Stimulated activated CD8-positive, alpha-beta memory T cell treated with anti-CD3 and anti-CD28 coated beads, Interleukin-4, amount 100 ng/mL, for 4 hours (primary cell): ENCODE measurements at places on chromosomes 2 and 18.

GRCh38 chr2:141021109-141021508 is 1109.7 kb downstream of the LRP1B start:
- DNase-seq: no peak

DNA sequence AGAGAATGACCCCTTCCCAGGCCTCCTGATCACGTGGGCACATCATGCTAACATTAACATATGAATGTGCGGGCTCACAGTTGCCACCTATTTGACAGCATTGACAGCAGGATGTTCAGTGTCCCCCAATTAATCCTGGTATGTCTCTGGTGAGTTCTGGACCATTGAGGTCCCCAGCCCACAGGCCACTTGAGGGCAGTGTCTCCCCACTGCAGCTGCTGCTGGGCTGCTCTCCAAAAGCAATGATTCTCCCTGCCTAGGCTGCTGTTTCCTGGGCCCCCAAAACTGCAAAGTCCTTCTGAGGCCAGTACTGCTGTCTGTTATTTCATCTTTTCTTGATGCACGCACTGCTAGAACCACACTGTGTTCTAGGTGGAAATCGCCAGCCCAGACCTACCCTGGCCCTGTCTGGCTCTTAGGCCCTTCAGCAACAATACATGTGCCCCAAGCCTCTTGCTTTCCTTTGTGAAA is 52.7 kb upstream of the MAPK4 start:
- DNase-seq: no peak

DNA sequence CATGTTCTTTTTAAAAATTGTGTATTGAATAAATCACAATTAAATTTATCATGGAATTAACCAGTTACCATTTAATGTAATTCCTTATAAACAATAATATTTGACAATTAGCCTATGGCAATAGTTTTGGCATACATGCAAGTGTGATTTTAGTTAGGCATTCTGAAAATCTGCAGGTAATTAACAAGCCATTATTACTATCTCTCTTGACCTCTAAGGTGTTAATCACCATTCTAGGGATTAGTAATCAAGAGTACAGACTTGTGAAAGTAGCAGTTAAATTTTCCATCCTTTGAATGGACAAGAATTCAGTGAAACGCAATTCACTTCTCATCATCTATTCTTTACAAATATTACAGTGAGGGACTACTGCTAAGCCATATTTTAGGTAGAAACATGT is 127.7 kb upstream of the CHST9 start:
- DNase-seq: no peak

- no peak for DNase-seq
Measured at GRCh38 chr2:44531289-44531688, 169.5 kb downstream of the CAMKMT start.

DNA sequence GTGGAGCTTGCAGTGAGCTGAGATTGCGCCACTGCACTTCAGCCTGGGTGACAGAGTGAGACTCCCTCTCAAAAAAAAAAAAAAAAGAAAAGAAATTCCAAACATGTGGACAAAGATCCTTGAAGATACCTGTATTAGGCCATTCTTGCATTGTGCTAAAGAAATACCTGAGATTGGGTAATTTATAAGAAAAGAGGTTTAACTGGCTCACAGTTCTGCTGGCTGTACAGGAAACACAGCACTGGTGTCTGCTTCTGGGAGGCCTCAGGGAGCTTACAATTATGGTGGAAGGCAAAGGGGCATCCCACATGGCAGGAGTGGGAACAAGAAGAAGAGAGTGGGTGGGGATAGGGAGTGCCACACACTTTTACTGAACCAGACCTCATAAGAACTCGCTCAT is 140.1 kb downstream of the SS18 start:
- DNase-seq: no peak

- DNase-seq: no peak
Measured at GRCh38 chr18:23578067-23578701, 8.1 kb downstream of the NPC1 start.

DNA sequence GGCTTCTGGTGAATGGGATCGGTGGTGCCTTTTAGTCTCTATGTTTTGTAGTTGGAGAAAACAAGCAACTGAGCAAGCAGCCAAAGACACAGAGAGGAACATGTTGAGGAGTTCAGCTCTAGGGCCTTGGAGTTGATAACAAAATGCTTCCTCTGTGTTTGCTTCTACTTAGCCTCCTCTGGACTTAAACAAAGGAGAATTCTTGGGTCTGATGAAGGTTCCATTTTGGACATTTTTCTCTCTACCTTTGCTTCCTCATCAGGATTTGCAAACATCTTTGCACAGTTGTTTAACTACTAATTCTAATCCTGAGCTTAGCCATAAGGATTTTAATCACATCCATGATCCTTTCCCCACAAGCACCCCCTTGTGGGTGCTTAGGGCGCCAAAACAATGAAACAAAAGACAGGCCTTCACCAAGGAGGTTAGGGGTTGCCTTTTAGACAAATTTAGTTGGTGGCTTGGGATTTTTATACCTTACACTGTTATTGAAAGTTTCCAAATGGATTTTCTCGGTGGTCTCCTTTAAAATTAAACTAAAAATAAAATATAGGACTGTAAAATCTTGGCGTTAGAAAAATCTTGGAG is 148.5 kb upstream of the SATB2 start:
- DNase-seq: no peak

DNA sequence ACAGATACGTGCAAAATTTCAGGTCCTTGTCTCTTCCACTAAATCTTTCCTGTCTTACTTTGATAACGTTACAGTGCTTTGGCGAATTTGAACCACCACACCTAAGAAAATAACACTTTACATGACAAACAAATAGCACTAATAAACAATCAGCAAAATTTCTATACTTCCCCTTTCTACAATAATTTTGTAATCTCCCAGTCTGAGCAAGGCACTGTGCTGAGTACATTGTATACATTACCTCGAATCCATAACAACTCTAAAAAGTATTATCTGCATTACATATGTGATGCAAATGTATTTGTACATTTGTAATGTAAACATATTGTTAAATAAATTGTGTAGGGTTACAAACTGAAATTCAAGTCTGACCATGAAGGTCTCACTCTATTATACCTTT is 49.9 kb downstream of the RTN4 start:
- no peak for DNase-seq

DNA sequence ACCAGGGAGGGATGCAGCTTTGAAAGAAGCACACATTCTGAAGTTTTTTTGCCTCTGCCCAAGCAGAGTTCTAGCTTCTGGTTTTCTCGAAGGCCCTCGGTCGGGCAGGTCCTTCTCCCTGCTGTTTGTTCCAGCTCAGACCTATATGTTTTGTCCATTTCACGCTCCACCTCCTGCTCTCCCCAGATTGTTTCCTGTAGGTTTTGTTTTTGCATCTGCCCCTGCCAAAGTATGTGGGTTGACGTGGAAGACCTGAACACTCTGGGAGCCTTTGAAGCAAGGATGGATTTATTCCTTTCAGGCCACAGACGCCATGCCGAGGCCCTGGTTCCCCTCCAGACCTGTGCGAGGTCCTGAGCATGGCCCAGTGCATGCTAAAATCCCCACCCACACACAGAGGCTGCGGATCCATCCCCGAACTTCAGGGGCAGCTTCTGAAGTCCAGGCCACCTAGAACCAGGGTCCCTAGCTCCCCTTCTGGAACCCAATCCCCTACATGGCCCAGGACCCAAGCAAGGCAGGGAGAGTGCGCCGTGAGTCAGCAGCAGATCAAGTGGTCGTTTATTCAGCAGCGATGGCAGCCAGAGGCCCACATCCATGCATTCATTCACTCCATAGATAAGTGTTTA is 205.4 kb downstream of the KLHL29 start:
- DNase-seq: no peak

DNA sequence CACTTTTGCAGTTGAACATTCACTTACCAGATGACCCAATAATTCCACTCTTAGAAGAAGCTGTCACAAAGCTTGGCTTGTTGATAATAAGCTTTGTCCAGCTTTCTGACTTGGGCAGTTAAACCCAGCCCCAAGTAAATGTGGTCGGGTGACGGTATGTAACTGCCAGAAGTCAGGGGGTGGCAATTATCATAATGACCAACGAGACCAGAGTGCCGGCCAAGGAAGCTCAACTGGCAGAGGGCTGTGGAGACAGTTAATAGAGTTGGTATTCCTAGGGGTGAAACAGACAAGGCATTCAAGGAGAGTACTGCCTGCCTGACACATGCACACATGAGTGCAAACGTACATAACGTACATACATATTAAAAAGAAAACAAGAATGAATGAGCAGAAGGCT is 116.7 kb downstream of the EIPR1 start:
- DNase-seq: no peak

GRCh38 chr2:120620025-120620793 is 115.5 kb upstream of the GLI2 start:
- DNase-seq: no peak

GRCh38 chr2:174246944-174247381 is 1.4 kb downstream of the OLA1 start:
- no peak for DNase-seq

DNA sequence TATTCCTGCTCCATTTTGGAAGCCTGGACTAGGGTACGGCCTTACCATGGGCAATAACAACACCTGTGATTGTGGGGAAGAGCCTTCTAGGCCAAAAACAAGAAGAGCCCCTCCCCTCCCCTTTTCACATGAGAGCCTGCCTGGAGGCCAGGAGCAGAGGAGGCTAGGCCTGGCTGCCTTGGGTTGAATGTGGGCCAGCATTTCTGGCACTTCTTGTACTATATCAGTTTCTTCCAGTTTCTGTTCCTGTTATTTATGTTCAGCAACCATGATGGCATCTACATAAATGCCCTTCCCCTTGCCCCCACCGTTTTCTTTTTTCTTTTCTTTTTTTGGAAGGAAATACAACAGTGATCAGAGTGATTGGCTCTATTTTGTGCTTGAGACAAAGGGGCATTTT is 58.4 kb downstream of the KCTD18 start:
- DNase-seq: no peak

DNA sequence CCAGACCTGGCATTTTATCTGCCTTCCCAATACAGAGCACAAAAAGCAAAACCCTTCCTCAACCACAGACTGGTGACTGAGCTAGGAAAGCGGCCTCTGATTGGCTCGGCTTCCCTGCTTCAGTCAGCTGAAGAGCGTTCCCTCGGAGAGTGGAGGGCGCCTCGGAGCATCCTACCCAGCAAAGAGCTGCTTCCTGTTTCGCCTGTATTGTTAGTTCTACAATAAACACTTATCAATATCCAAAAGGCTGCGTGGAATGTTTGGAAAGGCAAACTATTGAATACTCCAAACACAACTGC is 125.0 kb downstream of the CACNB4 start:
- no peak for DNase-seq

DNA sequence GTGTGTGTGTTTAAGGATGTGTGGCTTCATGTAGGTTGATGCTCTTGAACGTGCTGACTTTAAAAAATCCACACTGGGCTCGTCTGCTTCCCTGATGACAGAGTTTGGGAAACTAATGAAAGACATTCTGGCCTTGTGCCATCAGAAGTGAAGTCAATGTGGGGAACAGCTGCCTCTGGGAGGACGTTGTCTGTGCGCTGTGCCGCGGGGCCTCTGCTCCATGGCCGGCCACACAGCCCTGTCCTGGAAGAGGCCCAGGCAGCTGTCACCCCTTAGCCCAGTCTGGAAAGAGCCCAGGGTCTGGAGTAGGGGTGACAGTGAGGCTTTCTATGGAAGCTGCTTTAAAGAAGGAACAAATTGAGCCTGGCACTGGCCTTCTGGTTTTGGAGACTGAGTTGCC is 155.8 kb downstream of the SH3RF3 start:
- no peak for DNase-seq

DNA sequence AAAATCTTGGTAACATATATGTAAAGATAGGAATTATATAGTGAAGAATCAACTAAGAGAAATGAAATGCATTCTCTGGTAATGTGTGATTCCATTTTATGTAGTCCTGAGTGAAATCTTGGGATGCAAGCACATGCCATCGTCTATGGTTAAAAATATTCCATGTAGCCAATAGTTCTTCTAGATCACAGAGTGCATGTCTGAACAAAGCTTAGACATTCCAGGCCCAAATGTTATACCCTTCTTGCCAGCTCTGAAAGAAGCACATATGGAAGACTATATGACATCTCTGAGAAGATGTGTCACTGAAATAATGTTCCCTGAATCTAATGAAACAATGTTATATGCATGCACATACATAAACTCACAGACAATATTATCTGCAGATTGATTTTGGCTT is 92.3 kb upstream of the TFPI start:
- no peak for DNase-seq

GRCh38 chr18:36501100-36501499 is 203.6 kb downstream of the FHOD3 start:
- no peak for DNase-seq

- DNase-seq: no peak
Measured at GRCh38 chr18:79680100-79680879, 687 bp downstream of the CTDP1 start.

DNA sequence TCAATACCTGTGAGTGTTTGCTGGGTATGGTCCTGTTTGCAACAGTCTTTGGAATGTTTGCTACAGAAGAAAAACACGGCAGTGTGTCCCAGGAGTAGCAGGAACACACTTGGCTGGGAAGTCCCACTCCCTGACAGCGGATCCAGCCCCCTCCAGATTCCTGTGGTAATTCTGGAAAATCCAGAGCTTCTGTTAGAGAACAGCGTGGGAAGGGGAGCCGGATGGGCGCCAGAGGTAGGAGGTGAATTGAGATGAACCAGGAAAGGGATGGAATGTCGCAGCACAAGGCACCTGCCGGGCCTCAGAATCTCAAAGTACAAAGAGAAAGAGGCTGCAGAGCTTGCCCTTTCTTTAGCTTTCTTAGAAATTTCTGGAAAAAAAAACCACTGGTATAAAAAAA is 221.9 kb downstream of the MYT1L start:
- DNase-seq: no peak

GRCh38 chr18:36511791-36512352 is 214.4 kb downstream of the FHOD3 start:
- DNase-seq: no peak

GRCh38 chr2:161991991-161992390 is 82.0 kb downstream of the DPP4 start:
- no peak for DNase-seq

GRCh38 chr2:204706939-204707338 is 161.7 kb downstream of the PARD3B start:
- DNase-seq: no peak

DNA sequence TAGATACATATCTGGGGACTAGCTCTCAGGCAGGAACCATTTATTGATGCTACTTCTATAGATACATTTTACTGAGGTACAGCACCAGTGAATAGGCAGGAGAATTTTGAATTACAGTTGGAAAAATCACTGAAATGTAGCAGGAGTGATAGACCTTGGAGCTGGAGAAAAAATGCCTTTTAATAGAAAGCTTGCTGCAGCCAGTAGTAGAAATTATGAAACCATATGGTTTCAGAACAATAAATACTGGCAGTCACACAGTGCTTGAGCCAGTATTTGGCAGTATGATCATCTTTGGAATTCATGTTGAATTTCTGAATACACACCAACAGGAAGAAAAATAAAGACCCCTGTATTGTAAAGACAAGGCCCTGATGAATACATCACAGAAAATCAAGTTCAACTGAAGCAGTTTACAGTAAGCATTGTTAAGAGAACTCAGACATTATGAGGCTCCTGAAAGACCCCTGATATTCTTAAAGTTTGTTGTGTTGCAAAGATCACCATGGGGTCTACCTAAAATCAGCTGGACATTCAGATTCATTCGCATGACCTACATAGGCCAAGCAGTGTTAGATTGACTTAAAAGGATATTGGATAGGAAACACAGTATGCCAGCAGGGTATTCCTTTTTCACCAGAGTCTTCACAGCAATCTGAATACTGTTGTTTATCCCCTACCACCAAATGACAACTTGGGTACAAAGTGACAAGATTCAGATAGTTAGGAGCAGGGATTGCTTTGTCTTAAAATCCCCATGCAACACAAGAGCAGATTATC is 139.0 kb downstream of the EHBP1 start:
- DNase-seq: no peak
